CD8-positive, alpha-beta memory T cell (primary cell): ENCODE measurements at places on chromosomes 3 and 15. TPM values are rescaled to one million over a fixed set of nuclear protein-coding genes. Genes with fewer than 3 reads are reported as not detected.

DNA sequence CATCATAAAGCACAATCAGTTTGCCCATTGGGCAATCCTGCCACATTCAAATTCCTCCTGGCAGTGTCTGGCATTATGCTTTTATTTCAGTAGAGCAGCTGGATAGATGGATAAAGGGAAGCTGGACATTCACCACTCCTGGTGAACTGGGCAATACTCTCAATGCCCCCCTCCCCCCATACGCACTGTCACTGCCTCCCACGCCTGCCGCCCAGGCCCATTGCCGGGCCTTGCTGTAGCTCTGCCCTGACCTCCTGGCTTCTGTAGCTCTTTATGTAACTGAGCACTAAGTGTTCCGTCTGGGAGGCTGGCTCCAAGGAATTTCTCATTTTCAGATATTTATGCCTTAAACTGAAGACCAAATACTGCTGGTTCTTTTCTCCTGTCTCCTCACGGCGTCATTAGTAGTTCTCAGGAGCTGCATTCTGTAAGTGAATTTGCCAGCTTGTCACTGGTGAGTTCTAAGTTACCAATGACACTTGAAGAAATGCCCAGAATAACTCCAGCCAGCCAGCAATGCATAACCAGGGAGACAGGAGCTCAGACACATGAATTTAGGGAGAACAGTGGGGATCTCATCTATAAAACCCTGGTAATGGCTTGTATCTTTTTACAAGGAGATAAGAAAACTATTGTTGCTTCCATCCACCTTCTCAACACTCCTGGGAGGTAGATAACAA lies 25.5 kb upstream of the RASGRF1 start:
- no peak for DNase-seq

- DNase-seq, result no peak
These were observed 5.3 kb upstream of the TMEM115 start for GRCh38 chr3:50364573-50365079.

GRCh38 chr15:83904107-83905040 lies 250.5 kb downstream of the ADAMTSL3 start:
- DNase-seq, result no peak

GRCh38 chr3:156474560-156475389 lies 80.1 kb downstream of the SSR3 start:
- no peak for DNase-seq

DNA sequence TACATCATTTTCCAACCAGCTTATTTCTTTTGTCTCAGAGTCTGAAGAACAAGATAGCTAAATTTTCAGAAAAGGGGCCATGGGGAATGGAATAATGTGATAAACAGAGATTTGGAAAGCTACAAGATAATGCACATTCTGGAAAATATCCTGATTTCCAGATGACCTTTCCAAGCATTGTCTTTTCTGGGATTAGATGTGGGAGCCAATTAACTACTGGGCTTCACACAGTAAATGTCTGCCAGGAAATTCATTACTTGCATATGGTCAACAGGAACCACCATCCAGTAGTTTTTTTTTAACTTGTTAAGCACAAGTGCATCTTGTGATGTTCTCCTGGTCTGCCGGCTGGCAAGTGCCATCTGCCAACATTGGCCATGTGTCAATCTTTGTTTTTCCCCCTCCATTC lies 131.1 kb upstream of the BFSP2 start:
- no peak for DNase-seq

DNA sequence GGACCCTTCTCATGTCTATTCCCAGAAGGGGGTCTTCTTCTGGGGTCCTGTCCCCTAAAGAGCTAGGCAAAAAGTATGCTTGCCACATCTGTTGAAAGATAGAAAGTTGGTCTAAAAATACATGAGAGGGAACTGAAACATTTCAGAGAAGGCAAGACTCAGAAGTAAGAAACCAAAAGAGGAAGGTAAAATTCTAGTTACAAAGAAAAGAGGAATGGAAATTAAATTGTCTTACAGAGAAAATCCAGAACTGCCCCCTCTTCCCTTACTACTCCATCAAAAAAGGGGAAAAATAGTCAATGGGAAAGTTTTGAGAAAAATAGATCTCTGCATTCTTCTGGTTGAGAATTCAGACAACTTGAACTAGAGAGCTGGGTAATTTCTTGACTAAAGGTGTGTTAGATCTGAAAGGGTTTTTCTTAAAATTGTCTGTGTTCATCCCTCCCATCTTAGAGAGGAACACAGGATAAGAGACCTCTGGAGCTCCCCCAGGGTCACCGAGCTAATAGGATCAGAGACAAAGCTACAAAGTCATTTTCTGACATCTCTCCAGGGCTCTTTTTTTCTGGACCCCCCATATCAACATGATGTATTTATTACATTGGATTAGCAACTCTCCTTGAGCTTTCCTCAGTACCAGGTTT lies 32.3 kb upstream of the CCR2 start:
- no peak for DNase-seq

GRCh38 chr15:67120009-67120838 lies 54.8 kb downstream of the SMAD3 start:
- no peak for DNase-seq

GRCh38 chr3:107985496-107985895 lies 105.3 kb downstream of the CD47 start:
- DNase-seq, result no peak

DNA sequence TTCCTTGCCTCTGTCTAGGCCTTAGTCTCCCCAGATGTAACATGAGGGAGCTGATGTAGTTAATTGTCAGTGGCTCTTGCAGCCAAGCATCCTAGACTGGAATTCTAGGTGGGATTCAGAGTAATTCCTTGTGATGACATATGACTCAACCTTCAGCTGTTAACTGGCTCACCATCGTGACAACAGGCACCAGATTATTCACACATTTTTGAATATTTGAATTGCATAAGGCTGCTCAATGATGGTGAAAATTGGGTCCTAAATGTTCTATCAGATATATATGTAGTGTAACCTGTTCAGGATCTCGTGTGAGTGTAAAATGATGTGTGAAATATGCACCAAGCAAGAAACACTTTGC lies 405.1 kb downstream of the LPP start:
- no peak for DNase-seq

DNA sequence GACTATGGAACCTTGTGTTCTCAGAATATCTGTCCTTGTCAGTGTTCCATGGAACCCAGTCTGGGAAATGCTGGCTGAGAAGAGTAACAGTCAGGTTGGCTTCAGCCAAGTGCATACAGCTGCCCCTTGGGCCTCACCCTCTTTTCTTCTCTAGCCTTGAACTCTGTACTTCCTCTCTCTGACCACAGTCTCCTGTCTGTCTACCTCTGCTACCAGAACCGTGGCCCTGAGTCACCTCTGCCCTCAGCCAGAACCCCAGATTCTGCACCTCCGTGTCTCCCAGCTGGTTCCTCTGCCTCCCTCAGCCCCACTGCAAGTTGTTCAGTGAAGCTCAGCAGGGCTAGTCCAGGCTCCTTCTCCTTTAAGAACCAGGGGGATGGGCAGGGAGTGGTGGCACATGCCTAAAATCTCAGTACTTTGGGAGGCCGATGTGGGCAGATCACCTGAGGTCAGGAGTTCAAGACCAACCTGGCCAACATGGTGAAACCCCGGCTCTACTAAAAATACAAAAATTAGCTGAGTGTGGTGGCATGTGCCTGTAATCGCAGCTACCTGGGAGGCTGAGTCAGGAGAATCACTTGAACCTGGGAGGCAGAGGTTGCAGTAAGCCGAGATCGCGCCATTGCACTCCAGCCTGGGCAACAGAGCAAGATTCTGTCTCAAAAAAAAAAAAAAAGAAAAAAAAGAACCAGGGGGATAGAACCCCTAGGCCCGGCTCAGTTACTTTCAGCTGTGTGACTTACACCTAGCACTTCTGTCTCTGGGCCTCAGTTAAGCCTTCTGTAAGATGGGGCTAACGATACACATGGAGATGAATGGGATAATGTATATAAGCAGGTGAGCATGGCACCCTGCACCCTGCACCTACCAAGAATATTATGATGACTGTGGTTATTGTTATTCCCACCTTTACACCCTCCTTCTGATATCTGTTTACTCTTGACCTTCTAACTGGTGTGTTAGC lies 24.3 kb upstream of the TATDN2 start:
- DNase-seq, result peak; percentile 39

DNA sequence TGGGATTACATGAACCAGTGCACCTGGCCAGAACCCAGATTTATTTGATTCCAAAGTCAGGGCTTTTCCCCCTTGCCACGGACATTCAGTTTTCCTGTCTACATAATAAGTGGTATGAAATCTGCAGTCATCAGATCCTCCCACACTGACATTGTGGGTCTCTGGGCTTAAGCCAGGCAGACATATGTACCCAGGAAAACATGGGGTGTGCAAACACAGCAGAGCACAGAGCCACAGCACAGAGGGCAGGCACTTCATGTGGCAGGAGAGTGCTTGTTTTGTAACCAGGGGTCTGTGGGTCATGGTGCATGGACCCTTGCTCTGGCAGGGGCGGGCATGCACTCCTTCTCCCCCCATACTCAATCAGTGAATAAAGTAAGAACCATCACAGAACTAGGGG lies 6.1 kb upstream of the ABTB1 start:
- no peak for DNase-seq

DNA sequence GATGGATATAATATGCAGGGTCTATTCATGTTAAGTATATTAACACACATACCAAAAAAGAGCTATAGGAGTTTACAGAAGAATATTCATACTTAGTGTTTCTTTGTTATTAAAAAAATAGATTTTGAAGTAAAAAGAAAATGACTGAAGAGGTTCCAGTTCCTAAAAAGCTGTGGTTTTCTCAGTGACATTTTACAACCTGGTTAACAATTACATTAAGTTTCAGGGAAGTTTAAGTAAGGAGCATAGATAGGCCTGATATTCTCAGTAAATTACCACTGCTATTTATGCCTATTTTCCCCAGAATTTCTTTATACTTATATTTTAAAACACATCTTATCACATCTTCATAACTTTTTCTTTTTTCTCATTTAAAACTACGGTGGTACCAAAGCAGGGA lies 43.6 kb upstream of the SPTSSB start:
- no peak for DNase-seq

- DNase-seq, result no peak
These were observed 12.1 kb downstream of the TMOD3 start for GRCh38 chr15:51841406-51842040.

GRCh38 chr3:47010910-47011309 lies 31.4 kb downstream of the NBEAL2 start:
- DNase-seq, result no peak

- DNase-seq, result no peak
These were observed 32.4 kb upstream of the SMAD3 start for GRCh38 chr15:67033012-67033411.

- no peak for DNase-seq
These were observed 24.7 kb upstream of the KIF23 start for GRCh38 chr15:69389426-69389825.

Gene AADACL2
- total RNA-seq, result not detected

Gene RNF168
- 31.1 TPM for total RNA-seq

Gene BUB1B
- 44.4 TPM for total RNA-seq

Gene PEAK1
- total RNA-seq, result 26.3 TPM

Gene CHRNA3
- total RNA-seq, result not detected

Gene SUSD5
- total RNA-seq, result not detected
